Activated CD8-positive, alpha-beta memory T cell treated with anti-CD3 and anti-CD28 coated beads for 1 hour (primary cell): ENCODE measurements at places on chromosomes 2 and 18.

GRCh38 chr2:121768143-121768755, 12.8 kb downstream of the TSN start:
- DNase-seq: no peak

GRCh38 chr2:124026503-124026902, 1.4 kb downstream of the CNTNAP5 start:
- no peak for DNase-seq

DNA sequence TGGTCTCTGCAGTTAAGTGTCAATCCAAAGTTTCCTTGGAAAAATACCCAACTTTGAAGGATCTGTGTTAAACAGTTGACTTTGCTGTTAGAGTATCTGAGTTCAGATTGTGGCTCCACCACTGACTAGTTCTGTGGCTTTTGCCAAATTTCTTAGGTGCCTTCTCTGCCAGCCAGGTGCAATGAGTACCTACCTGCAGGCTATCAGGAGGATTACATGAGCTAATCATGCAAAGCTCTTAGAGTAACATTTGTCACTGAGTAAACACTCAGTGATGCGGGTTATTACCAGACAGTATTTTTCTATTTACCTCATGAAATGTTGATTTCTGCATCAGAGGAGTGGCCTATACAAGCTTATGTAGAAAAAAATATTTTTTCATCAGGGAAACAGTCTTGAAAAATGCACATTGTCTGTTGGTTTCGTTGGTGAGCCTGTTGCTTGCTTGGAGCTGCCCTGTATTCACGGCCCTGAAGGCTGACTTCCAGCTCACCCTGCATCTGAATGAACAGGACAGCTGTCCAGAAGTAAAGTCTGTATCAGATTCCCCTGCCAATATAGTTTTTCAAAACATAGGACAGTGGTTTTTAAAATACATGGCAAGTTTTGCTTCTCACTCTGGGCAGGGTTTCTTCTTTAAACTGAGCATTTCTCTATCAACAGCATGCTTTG, 235.1 kb downstream of the CDCA7 start:
- no peak for DNase-seq

DNA sequence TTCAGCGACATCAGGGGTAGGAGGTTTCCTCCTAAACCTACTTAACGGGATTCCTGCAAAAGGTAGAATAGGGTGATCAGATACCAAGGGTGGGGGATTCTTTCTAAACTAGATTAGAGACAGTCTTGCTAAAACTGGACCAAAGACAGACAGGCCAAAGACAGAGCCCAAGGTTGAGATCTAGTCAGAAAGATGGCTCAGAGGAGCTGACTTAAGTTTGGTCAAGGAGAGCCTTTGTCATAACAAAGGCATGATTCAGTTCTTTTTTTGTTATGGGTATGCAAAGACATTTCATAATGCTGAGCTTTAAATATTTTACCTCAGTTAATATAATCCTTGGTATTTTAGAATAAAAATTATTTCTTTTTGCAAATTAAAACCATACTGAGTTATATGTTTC, 17.8 kb upstream of the GPR75 start:
- no peak for DNase-seq

- DNase-seq: no peak
Observed at GRCh38 chr2:29129586-29130281, 14.5 kb downstream of the CLIP4 start.

- DNase-seq: no peak
Observed at GRCh38 chr2:1944986-1945385, 200.7 kb upstream of the PXDN start.

- no peak for DNase-seq
Observed at GRCh38 chr2:236523249-236523648, 46.4 kb upstream of the ACKR3 start.

- no peak for DNase-seq
Observed at GRCh38 chr18:34117319-34117718, 107.4 kb downstream of the NOL4 start.

DNA sequence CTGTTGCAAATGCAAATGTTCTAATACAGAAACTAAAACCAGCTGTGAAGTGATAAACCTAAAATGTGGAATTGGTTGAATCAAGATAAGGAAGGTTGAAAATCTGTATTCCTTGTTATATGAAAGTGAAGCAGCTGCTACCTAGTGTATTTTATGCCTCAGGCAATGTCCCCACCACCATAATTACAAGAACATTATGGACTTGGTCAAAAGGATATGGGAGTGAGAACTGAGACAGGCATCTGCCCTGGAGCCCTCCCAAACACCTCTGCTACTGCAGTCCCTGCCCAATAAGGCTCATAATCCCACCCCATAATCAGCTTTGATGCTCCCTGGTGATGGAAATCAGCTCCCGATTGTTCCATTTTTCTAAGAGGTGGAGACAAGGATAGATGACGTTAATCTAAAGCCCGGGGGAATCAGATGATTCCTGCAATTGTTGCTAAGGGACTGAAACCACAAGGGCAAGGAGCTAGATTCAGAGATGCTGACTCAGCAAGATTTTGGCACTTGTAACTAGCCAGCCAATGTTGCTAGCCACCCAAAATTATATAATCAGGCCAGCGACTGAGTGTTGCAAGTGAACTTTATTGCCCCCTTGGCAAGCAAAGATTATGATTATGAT, 69.5 kb downstream of the EVA1A start:
- no peak for DNase-seq

DNA sequence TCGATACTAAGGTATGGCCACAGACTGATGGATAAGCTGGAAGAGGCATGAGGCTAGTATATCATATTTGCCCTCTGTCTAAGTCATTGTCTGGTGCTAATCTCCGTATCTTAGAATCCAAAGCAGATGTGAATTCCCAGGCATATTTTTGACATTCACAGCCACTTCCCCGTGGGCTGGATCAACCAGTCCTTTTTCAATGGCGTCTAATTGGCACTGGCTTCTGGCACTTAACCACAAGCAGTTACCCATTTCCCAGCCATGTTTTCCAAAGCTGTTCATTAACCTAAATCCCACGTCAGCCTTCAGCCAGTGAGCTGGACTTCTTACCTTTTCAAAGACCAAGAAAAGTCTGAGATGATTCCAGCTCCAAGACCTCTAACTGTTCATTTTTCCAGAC, 20.7 kb upstream of the ZNF407 start:
- DNase-seq: no peak
